Hindlimb muscle (tissue), 1 donor: ENCODE measurements at places on chromosomes 2 and 18. TPM values are rescaled to one million over a fixed set of nuclear protein-coding genes. Genes with fewer than 3 reads are reported as not detected.

Gene HRH4
- polyA plus RNA-seq, result 0.06 TPM

Gene CENPO
- polyA plus RNA-seq, result 16.5 TPM

Gene GPAT2
- polyA plus RNA-seq, result 4.2 TPM

Gene FSHR
- 0.81 TPM for polyA plus RNA-seq

Gene KLHL41
- 3,726 TPM for polyA plus RNA-seq

Gene BOK
- 69.5 TPM for polyA plus RNA-seq

Gene LIPG
- 4.2 TPM for polyA plus RNA-seq

Gene UGT1A10
- not detected for polyA plus RNA-seq

Gene VWA3B
- 1.0 TPM for polyA plus RNA-seq

Gene KCNG2
- 0.86 TPM for polyA plus RNA-seq

Gene OXER1
- polyA plus RNA-seq, result 7.0 TPM

Gene C2orf66
- 0.23 TPM for polyA plus RNA-seq
